DMS 273 treated with DMSO at 0.1 percent for 48 hours (cell line): ENCODE measurements at places on chromosomes 2 and 18.

DNA sequence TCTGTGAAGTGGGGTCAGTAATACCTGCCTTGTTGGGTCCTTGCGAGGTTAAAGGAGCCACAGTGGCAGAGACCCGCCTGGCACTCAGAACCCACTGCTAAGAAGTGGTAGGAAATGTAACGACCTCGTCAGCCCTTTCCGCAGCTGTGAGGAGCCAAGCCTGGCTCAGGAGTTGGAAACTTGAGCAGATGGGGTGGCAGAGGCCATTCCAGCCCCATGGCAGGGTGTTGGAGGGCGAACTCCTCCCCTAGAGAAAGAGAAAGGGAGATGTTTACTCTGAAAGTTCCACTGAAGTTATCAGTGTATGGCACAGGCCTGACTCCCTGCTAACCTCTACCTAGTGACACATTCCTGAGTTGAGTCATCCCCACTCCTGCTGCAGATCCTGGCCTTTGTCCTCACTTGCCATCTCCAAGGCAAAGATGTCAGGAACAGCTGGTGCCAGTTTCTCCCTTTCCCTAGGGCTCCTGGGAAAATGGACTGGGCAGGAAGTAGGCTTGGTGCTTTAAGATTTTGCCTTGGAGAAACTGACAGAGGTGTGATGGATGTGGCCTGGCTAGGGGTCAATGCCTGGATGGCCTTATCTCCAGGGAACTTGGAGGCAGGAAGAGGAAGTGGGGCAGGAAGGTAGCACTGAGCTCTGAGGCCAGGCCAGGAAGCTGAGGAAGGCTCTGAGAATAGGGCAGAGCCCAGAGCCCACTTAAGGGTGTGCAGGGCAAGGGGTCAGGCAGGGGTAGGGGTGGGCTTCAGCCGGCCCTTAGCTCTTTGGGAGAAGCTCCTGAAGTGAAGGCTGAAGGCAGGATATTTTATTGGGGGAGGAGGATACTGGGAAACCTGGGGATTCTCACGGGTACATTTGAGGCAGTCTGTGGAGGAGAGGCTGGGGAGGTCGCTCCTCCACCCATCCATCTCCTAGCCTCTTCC is 888 bp downstream of the VAMP5 start:
- DNase-seq, result no peak

- no peak for DNase-seq
Observed at GRCh38 chr18:42290318-42291307, 335.6 kb downstream of the PIK3C3 start.

DNA sequence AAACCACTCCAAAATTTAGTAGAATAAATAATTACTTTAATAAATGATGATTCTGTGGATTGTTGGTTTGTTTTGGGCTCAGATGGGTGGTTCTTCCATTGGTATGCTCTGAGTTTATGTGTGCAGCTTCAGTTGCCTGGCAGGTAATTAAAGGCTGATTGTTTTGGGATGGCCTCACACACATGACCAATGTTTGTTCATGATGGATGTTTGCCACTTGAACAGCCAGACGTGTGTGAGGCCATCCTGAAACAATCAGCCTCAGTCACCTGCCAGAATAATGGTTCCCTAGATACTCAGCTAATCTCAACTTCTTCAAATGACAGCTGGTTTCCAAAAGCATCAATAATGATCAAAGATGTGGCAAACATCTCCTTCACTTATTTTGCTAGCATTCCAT is 352.5 kb upstream of the GULP1 start:
- no peak for DNase-seq

DNA sequence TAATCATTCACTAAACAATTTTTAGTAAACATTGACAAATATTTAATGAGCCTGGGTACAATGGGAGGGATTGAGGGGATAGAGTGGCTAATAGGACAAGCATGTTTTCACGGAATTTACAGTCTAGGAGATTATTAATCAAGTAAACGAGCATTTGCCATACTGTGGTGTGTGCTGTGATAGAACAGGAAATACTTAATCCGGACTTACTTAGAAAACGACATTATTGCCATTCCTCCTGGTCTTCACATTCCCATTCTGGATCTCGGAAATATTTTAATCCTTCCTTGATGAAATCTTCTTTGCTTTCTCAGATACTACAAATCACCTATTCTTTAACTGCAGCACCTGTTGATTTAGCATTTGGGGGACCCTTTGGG is 905 bp downstream of the TTLL4 start:
- no peak for DNase-seq

DNA sequence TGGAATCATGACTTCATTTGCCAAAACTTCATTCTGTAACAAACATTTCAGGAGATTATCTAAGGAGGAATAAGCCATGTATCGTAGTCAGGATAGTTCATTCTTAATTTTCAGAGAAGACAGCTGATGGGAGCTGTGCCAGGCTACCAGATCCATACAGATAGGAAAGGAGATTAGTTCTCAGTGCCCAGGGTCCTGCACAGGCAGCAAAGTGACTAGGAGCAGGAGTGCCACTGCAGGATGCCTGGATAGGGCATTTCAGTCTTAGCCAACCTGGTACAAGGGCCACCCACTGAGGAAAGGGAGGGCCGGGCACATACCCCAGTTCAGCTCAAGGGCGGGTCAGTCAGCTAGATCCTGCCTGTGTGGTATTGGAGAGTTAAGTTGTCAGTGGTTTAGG is 6.7 kb upstream of the OSR1 start:
- DNase-seq, result no peak

DNA sequence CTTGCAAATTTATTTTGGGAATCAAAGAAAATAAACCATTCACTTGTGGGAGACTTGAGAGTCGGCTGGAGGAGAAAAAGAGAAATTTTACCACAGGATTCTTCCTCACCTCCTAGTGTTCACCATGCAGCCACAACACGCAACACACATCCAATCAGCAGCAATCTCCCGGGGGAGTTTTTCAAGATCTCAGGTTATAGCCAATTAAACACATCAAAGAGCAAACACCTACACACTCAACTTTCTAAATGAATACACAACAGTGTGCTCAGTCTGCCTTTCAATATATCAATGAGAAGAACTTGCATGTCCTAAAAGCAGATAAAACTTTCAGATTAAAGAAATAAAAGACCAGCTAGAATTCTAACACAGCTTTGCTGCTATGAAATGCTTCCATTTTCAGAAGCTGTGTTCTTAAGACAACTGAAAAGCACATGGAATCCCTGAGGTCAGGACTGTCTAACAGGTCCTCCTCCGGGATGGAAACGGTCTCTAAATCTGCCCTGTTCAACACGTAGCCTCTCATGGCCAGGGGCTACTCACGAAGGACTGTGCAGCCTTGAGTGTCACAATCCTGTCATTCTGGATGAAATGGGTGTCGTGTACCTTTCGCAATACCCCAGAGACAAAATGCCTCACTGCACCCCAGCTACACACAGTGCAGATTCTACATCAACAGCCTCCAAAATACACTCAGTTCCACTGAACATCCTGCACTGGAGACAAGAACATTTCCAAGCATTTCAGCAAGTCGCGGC is 84.2 kb downstream of the ZNF516 start:
- DNase-seq, result no peak

GRCh38 chr18:57895182-57895581 is 92.1 kb upstream of the ATP8B1 start:
- DNase-seq, result no peak

- no peak for DNase-seq
Observed at GRCh38 chr2:160291382-160291781, 91.3 kb upstream of the ITGB6 start.

- DNase-seq, result no peak
Observed at GRCh38 chr2:98869870-98870269, 66.2 kb downstream of the CRACDL start.

GRCh38 chr2:192544371-192544955 is 349.7 kb upstream of the TMEFF2 start:
- DNase-seq, result no peak

- no peak for DNase-seq
Observed at GRCh38 chr2:218722876-218723785, 12.5 kb downstream of the TTLL4 start.

- no peak for DNase-seq
Observed at GRCh38 chr18:57813245-57813644, 10.1 kb upstream of the ATP8B1 start.

DNA sequence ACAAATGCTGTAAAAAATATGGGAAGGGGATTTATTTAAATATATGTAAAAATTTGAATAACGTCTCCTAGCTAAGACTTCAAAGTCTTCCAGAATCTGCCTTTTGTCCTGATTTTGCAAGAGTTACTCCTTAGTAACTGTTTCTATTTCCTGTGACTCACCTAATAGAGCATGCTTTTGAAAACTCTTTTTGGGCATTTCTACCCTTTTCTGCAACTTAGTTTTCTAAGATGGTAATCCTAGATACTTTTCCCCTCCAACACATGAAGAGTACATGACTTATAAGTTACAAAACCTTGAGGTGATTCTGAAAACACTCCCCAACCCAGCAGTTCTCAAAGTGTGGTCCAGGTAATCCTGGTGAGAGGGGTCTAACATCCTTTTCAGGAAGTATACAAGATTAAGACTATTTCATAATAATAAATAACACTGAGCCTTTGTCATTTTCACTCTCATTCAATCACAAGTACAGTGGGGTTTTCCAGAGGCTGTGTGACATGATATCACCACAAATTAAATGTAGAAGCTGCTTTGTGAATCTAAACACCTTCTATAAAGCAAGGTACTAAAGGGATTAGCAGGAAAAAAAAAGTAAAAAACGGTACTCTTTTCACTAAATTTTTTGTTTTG is 31.9 kb downstream of the PPP4R3B start:
- no peak for DNase-seq
